ENCODE measurements at places on chromosomes 7 and 10.

DNA sequence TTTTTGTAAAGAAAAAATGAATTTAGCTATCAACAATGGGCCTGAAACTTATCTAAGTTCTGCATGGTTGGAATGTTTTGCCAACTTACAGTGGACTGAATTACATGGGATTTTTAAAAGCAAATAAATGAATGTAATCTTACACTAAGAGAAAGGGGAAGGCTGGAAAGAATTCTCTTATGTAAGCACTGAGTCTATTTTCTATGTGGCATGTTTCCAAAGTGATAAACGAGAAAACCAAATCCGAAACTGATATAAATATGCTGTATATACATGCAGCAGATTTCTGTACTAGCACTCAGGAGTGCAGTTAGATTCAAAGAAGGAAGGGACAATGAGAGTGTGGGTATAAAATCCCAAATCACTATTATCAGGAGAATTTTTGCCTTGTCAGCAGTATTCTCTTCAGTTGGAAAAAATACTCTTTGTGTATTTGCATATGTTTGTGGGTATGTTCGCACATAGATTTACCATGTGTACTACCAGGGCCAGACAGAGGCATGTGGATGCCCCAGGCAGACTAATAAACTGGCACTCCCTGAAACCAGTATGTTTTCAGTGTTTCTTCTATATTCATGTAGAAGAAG is 334.3 kb upstream of the SEMA3D start:
- DNase-seq: no peak

DNA sequence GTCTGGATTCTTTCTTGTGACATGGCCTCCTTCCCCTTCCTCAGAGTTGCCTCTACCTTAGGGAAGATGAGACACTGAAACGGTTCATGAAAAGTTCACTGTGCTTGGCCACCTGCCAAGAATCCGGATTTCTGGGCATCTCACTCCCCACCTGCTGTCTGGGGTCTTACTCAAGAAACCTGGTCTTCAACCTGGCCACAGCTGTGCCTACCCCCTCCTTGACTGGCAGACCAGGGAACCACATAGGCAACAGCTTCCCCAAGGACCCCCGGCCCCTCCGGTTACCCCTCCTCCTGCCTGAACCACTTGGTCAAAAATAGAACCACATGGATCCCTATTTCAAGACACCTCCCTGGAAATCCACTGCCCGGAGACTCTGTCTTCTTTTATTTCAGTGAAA is 58.7 kb upstream of the NANOS1 start:
- no peak for DNase-seq

DNA sequence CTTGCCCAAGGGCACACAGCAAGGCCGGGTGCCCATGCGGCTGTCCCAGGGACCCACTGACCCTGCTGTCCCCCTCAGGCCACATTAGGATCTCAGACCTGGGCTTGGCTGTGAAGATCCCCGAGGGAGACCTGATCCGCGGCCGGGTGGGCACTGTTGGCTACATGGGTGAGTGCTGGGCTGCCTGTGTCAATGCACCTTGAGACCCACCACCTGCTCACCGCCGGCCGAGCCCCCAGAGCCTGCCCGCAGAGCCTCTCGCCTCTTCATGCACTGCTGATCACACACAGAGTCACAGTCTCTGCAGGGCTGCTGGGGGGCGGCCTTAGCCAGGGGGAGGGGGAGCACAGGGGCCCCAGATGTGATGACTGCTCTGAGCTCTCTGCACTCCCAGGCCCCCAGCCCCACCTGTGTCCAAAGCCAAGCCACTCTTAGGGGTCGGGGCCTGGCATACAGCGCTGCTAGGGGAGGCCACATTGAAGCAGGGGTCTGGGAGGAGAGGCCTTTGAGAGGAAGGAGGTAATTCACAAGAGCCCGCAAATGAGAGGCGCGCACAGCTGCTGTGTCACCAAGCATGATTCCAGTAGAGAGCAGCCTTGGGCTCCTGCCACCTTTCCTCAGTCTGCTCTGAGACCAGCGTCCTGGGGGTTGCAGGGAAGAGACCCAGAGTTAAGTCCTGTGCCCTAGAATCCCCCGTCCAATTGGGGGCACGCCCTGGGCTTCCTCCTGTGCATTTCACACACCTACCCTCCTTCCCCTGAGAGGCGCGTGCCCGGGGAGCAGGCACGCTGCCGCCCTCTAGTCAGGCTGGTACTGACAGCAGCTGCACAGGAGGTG is 100.4 kb downstream of the RGS10 start:
- no peak for DNase-seq

- DNase-seq: no peak
These were observed 641 bp upstream of the ASB13 start for GRCh38 chr10:5666841-5667630.

DNA sequence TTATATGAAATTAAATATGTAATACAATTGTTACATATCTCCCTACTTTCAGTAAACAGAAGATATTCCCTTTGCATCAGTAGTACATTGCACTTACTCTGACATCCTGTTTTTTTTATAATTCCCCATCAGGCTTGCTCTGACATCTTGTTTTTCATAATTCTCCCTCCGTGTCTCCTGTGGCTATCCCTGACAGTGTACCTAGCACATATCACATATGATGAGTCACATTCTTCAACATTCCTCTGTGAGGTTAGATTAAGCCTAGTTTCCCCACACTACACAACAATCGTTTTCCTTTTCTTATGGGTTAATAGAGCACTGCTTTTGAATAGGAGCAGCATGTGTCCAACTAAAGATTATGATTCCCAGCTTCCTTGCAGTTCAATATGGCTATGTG is 250.6 kb upstream of the NPVF start:
- DNase-seq: no peak

DNA sequence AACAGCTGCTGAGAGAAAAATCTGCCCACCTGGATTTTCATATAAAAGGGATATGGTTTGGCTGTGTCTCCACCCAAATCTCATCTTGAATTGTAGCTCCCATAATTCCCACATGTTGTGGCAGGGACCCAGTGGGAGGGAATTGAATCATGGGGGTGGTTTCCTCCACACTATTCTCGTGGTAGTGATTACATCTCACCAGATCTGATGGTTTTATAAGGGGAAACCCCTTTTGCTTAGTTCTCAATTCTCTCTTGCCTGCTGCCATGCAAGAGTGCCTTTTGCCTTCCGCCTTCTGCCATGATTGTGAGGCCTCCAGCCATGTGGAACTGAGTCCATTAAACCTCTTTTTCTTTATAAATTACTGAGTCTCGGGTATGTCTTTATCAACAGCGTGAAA is 20.8 kb upstream of the MKI67 start:
- no peak for DNase-seq

DNA sequence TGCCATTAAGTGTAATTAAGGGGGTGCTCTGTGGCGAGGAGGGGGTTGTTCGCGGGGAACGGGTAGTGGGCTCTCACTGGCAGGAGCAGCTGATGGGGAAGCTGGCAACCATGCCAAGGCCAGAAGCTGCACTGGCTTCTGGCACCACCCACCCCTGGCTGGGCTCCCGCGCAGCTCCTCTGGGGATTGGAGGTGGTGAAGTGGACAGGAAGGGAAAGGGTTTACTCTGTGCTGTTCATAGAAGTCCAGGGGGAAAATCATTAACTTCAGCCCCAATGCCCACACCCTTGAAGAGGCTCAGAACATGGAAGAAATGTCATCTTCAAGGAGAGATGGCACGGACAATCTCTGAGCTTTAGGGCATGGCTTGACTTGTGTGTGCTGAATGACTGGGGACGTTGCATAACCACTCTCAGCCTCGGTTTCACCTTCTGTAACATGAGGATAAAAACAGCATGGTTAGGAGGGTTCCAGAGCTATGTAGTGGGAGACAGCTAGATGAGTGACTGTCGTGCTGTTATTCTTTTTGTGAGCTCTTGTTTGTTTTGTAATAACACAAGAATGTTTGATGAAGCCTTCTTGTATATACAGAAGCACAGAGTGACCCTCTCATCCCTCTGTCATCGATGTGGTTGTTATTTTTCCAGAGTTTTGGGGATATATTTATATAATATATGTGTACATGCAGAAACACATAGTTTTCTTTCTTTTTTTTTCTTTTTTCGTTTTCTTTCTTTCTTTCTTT is 29.9 kb downstream of the KAZALD1 start:
- no peak for DNase-seq

DNA sequence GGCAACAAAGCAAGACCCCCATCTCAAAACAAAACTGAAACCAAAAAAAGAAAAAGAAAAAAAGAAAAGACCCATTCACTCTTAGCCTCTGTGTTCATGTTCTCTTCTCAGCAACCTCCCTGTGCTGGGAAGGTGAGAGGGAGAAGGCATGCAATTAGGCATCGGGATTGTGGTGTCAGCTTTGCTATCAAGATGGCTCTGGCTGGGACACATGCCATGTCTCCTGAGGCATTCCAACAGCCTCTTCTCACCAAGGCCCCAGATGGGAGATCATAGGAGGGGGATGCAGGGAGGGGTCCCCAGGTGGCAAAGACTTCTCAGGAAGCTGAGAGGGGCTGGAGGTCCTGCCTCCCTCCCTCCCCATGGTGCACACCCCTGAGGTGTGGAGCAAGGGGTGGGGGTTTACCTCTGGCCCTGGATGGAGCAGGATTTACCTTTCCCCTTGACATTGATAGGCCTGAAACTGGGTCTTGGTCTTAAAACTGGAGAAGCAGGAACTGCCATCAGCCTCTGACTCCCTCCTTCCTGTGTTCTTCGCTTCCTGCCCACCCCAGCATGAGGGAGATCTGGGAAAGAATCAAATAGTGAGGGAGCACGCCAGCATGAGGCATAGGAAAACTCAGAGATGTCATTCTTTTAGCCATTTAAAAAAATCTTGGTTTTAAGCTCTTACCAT is 96.2 kb upstream of the DUSP5 start:
- DNase-seq: no peak

DNA sequence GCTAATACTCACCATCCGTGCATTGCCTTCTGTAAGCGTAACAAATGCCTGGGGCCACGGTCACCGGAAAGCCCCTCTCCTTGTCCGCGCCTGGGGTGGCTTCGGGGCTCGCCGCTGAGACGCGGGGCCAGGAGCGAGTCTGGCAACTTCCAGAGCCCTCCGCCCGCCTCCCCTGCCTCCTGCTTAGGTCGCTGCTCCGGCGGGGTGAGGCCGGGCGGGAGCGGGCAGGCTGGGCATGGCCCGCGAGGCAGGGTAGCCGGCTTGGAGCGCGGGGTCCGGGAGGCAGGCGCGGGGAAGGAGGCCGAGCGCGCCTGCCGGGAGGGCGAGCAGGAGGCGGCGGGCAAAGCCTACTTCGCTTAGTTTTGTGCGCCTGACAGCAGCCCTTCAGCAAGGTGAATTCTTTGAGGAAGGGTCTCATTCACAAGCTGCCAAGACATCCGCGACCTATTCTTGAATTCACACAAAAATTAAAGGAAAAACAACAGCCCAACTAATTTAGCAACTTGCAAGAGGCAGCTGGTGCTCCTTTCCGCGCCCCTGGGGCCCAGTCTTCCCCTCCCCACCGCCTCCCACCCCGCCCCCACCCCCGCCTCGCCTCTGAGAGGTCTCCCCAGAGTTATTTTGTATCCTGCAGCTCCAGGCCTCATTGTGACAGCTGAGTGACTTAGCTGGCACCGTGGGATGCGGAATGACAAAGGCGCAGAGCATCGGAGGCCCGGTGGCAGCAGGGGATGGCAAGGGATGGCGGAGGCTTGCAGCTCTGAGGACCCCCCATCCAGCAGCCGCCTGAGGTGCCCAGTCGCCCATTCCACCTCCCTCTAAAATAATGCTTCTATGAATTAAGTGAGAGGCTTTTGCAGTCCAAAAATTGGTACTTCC is 12.8 kb upstream of the KAT6B start:
- DNase-seq: no peak

DNA sequence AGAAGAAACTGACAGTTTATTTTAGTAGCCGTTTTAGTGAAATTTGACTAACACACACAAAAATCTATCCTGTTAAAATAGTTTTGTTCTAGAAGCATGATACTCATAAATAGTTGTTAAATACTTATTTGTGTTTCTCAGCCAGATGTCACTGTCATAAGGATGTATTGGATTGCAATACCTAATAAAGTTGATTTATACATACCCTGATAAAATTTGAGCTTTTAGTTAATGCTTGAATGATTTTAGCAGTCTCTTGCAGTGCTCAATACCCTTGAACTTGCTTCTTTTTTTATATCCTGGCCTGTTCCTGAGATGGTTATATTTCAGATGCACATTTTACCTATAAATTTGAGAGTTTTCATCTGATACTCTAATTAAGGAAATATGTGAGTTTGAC is 10.1 kb downstream of the ING3 start:
- DNase-seq: no peak

DNA sequence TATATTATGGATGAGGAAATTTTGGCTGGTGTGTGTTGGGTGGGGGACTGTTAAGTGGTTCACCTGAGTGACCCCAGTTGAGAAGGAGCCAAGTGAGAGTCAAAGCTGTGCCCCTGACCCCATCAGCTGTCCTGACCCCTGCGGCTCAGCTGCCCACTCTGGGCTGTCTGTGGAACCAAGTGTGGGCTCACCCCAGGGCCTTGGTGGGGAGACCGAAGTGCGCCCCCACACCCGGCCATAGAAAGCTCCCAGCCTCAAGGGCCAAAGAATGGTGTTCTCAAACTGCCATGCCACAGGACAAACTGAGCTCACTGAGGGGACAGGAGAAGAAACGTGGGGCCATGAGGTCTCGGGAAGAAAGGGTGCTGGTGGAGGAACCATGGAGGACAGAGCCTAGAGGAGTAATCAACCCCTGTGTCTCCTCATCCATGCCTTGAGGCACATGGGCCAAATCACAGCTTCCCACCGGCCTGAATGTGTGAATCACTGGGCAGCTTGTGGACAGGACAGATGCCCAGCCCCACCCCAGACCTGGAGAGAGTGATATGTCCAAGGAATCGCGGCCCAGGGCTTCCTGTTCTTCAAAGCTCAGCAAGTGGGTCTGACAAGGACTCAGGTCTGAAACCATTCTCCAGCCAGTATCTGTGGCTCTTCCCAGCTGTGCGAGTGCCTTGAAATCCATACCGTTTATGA is 86.2 kb upstream of the CACUL1 start:
- DNase-seq: no peak

- DNase-seq: no peak
These were observed 10.7 kb downstream of the FBXL13 start for GRCh38 chr7:103063895-103064294.

DNA sequence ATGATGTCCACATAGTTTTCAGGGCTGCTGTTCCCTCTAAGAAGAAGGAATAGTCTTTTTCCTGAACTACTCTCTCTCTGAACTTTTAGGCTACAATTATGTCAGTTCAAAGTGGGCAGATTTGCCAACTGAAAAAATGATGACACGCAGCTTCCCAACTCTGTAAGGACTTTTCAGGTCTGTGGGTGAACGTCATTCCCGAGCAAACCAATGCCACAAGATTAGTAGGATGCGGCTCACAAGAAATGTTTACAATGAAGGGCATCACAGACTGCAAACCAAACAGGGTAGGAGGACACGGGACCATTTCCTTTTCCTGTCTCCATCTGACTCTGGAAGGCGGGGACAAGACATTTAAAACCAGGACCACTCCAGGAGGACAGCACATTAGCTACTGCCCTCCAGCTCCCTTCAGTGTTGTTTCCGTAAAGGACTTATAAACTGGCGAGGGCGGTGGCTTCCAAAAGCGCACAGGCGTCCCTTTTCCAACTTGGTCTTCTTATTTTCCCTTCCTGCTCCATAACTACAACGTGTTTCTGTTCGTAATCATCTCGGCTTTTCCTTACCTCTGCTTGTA is 539 bp upstream of the MKLN1 start:
- DNase-seq: peak; percentile 31
